ENCODE measurements at places on chromosomes 1 and 21.
A peak's percentile ranks its signal among the peaks of the same experiment; 100 is the strongest.

DNA sequence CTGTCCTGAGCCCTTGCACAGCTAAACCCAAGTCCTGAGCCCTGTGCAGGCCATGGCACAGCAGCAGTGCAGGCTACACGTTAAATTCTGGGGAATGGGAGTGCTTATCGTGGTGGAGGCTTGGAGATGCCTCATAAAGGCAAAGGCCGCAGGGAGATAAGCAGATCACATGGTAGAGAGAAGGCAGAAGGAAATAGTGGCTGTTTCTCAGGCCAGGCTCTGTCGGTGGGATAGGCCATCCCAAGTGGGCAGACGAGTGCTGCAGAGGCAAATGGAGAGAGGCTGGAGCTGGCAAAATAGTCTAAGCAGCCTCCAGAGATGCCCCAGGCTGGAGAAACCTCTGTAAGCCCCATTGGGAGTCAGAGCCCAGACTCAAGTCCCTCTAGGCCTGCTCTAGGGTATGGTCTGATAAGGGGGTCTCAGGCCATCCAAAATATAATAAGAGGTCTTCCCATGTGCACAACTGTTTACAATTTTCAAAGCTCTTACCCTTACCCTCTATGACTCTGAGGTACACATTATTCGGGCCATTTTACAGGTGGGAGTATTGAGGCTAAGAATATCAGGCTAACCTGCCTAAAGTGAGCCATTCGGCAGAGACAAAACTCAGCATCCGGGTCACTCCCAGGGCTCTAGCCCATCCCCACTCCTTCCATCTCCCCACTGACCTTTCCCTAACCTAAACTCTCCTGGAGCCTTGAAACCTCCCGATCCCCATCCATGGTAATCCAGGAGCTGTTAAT, 79.6 kb downstream of the NKAIN1 start:
- DNase-seq: no peak

GRCh38 chr1:212485913-212486618, 53.3 kb downstream of the NENF start:
- DNase-seq: peak; percentile 73

DNA sequence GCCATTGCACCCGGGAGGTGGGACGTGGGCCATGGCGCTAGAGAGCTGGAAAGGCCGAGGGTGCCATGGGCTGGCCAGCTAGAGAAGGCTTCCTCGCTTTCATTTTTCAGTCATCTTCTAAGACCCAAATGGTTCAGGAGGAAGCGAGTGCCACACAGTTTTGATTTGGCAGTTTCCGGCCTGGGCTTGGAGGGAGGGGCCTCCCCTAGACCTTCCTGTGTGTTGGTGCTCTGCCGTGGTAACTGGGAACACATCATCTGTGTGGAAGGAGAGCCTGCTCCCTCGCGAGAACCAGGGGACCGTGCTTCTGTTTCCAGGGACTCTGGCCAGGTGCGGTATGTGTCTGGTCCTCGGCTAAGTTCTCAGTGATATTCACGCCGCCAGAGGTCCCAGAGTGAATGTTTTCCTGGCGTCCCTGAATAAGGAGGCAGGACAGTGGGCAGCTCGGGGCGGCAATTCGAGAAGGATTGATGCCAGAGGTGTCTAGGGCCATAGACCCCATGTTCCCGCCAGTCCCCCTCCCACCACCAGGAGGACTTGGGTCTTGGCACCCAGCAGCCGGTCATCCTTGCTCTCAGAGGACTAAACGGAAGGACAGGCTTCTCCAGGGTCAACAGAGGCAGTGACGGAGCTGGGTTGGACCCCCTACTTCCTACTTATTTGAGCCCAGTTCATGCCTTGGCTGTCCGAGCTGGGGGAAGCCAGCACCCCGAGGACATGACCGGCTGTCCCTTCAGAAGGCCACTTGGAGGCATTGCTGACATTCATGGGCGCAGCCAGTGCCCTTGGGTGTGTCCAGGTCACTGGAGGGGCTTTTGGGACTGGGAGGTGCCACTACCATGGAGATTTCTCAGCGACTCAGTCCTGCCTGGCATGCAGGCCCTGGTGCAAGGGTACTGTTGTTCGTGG, 2.7 kb upstream of the NPHP4 start:
- DNase-seq: no peak

DNA sequence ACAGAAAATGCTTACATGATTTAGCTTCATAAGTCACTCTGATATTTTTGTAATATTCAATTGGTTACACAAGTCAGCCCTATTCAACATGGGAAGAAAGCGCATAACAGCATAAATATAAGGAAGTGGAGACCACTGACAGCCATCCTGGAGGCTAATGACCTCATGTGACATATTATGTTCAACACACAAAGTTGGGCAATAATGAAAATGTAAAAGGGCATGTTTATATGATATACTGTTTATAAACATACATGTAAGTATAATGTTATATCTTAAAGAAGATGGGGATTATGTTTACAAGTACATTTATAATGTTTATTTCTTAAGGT, 30.2 kb downstream of the EVI5 start:
- DNase-seq: no peak

DNA sequence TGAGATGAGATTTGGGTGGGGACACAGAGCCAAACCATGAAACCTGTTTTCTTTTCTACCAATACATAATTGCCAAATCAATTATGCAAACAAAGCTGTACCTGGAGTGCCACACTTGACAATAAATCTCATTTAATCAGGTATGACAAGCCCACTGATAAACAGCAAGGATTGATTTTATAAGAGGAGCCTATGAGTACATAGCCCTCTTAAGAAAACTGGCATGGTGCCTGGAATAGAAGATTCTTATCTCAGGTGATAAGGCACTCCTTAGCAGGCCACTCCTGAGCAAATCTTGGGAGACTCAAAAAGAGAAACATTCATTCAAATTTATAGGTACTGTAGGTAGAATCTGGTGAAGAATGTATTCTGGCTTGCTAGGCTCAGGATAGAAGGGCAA, 28.6 kb upstream of the PDE4B start:
- DNase-seq: no peak

DNA sequence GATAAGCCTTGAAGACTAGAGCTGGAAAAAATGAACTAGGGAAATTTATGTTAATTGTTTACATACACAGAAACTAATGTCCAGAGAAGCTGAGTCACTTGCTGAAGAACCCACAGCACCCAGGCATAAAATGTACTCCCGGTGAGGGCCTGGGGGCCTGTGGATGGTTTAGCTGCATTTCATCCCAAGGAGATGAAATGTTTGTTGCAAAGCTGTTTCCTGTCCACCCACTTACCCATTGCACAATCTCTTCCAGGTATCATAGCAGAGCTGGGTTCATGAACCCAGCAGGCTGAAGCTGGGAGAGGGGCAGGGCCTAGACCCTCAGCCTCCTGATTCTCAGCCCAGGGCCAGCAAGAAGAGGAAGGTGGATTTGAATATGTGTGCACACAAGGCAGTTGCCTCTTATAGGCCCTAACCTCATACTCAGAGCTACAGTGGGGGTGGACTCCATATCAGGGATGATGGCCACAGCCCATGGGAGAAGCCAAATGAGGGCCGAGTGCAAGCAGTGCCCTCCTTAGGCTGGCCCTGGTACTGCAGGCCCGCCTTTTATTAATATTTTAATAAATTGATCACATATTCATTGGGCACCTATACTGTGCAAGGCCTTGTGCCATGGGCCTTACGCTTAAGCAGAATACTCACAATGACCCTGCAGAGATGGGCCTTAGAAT, 110.8 kb downstream of the LACTBL1 start:
- DNase-seq: peak; percentile 31

DNA sequence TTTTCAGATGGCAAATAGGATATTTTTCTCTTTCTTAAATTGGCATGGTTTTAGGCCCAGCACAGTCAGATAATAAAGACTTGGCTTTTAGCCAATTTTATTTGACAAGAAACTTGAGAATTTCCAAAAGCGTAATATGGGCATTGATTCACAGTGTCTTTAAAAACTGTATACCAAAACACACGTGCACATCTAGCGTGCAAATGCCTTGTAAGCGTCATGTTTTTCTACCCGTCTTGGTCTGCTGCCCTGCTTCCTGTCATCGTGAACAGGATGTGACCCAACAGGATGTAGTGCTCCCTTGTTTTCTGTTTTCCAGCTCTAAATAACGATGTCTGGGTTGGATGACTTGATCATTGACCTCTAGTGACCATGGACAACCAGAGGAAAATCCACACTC, 24.7 kb upstream of the SLC44A3 start:
- DNase-seq: no peak

- no peak for DNase-seq
Observed at GRCh38 chr1:16717336-16718098, 22.8 kb upstream of the RNU1-4 start.

DNA sequence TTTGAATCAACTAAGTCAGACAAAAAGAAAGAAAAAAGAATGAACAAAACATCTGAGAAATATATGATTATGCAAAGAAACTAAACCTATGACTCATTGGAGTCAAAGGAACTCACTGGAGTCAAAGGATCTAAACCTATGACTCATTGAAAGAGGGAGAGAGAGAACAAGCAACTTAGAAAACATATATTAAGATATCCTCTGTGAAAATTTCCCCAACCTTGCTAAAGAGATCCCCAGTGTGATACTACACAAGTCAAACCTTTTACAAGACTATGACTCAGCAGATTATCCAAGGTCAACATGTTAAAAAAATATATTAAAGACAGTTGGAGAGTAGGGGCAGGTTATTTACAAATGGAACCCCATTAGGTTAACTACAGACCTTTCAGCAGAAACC, 1538.3 kb downstream of the NCAM2 start:
- no peak for DNase-seq

DNA sequence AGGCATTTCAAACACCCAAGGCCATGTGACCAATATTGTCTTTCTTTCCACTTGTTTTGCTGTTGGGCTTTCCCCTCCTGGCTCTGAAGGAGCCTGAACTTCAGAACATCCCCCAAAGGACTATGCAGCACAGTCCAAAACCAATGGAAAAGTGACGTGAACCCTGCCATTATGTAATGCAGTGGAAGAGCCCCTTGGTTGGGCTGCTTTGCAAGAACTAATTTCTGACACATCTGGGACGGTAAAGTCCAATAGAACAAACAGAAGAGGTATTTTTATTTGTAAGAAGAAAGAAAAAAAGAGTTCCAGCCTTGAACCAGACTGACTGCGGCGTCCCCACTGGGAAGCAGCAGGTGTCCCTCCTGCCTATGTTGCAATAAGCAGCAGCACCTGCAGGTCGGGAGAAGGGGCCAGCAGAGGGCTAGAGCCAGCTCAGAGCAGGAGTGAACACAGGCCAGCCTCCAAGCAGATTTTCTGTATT, 116.7 kb downstream of the CDC7 start:
- no peak for DNase-seq

GRCh38 chr1:9203511-9203982, 31.0 kb upstream of the H6PD start:
- no peak for DNase-seq

GRCh38 chr1:162166917-162167615, 97.6 kb downstream of the NOS1AP start:
- no peak for DNase-seq

- DNase-seq: no peak
Observed at GRCh38 chr1:110465038-110465813, 14.3 kb downstream of the PROK1 start.

GRCh38 chr1:29597861-29598260, 361.5 kb downstream of the PTPRU start:
- DNase-seq: no peak

GRCh38 chr21:15669247-15669646, 60.5 kb upstream of the USP25 start:
- peak; percentile 53 for DNase-seq

Measured in HCEC 1CT (cell line).